ENCODE measurements at places on chromosomes 16 and 17.

DNA sequence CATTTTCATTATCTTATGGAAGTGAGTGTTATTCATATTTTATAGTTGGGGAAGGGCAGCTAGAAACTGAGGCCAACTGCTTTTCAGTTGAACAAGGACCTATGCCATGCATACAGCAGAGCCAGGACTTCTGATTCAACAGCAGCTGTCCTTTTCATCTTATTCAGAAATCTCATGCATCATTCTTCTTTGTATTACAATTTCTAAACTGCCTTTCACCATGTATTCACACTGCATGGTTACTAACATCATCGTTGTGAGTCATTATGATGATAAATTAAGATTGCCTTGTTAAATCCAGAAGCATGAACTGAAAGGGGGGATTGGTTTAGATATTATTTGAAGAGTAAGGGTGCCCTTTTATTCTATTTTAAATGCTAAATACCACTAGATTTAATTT, 1470.1 kb upstream of the GOT2 start:
- DNase-seq: no peak

- DNase-seq: no peak
Observed at GRCh38 chr17:48046296-48046695, 1.9 kb upstream of the NFE2L1 start.

GRCh38 chr16:58882292-58882691, 148.2 kb upstream of the GOT2 start:
- no peak for DNase-seq

- no peak for DNase-seq
Observed at GRCh38 chr16:81232740-81233367, 5.6 kb upstream of the BCO1 start.

- DNase-seq: no peak
Observed at GRCh38 chr17:34680151-34680550, 100.8 kb downstream of the TMEM132E start.

DNA sequence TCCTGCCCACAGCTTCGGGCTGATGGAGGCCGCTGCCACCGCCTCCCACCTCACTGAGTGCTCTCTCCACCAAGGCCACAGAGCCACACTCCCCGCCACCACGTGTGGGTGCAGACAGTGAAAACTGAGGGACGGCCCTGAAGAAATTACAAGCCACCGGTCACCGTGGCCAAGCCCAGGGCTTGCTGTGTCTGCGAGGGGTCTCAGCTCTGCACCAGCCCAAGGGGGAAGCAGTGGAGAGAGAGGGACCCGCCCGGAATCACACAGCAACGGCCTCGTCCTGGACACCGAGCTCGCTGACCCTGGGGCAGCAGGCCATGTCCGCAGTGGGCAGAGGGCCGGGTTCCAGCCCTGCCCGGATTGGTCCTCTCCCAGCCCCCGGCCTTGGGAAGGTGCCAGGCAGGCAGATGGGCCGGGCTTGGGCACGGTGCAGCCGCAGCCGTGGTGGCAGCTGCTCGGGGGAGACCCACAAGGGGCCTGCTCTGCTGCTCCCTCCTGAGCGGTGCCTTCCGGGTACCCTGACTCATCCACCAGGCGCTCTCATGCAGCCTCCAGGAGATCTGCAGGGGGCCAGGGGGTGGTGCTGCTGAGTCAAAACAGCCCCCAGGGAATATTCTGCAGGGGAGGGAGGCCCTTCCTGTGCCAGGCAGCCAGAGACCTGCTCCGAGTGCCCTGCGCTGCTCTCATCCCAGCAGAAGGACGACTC, 52.0 kb downstream of the CBFA2T3 start:
- peak; percentile 85 for DNase-seq

GRCh38 chr17:63927464-63928171, 4.5 kb downstream of the CD79B start:
- no peak for DNase-seq

DNA sequence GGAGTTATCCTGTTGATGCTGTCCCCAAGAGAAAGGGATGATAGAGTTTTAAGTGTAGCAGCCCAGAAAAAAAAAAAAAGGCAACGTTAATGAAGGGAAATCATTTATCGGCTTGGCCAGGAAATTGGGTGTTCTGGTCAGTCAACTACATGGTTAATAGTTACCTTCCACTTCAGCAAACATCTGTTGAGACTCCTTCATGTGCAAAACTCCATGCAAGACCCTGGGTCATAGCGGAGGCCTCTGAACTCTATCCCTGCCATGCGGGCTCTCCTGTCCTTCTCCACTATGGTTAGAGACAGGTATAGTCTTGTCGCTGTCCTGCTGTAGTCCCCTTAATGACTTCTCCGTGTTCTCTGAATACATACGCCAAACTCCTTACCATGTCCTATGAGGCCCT, 3.5 kb upstream of the LYRM9 start:
- no peak for DNase-seq

DNA sequence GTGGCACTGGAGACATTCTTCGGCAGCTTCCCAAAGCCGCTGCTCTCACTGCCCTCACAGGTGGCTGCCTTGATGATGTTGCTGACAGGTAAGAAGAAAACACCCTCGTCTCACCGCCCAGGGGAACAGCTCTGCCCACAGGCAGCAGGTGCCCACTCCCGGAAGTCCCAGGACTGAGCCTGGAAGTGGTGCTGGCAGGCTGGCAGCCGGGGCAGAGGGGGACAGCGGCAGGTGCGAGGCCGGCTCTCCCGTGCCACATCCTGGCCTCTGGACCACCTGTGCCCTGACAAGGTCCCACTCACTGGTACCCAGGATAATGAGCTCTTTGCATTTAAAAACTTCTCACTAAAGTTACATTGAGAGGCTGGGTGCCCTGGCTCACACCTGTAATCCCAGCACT, 20.4 kb downstream of the CEP131 start:
- DNase-seq: no peak

GRCh38 chr17:8503807-8504206, 68.1 kb downstream of the NDEL1 start:
- DNase-seq: no peak

GRCh38 chr17:11690681-11691080, 92.4 kb downstream of the DNAH9 start:
- DNase-seq: no peak

DNA sequence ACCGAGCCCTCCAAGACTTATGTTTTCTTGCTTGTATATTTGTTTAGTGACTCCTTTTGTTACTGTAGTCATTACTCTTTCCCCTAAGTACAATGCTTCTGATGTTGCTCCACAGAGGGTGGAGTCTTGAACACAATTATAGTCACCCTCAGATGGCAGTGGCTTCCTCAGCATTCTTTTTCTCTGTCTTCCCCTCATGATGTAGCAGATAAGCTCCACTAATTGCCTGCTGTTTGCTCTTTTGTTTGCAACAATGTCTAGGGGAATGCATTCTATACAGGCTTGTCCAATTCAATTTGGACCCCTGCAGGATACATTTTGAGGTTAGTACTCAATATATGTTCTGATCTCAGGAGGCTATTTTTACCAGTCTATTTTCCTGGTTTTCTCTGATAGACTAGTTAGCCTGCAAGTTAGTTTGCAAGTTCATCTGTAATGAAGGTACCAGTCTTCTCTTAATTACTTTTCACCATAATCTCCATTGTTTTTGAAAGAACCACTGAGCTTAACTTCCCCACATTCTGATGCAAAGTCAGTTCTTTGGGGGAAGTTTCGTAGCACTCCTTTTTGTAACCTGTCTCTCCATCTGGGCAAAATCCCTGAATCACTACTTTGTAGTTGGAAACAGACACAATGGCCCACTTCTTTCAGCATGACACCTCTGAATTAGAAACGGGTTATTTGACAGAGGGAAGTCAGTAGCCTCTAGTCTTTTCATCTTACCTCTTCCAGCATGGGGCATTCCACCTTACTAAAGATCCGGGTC, 1509.2 kb downstream of the CDH11 start:
- no peak for DNase-seq

DNA sequence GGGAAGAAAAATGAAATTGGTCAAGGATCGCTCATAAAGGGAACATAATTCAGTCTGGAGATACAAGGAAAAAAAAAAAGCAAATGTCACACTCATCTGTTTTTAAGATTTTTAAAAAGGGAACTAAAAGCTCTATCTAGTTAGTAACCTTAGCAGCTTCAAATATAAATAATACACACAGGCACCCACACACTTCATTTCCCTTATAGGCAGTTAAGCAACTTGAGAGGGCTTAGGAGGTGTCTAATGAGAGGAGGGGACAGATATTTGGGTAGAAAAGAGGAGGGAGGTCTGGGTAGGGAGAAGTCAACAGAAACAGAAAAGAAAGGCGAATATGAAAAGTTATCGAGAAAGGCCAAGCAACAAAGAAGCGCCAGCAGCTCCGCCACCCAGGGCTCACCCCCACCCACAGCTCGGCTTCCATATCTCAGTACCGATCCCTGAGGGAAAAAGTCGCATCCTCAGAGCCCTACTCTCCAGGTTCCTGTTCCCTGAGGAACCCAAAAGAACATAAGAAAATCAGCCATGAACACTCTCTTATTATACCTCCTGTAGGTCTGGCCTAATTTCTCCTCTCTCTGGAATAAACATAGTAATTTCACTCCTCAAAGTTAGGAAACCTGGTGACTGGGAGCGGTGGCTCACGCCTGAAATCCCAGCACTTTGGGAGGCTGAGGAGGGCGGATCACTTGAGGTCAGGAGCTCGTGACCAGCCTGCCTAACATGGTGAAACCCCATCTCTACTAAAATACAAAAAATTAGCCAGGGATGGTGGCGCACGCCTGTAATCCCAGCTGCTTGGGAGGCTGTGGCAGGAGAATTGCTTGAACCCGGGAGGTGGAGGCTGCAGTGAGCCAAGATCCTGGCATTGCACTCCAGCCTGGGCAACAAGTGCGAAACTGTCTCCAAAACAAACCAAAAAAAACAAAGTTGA, 69.6 kb upstream of the RCVRN start:
- no peak for DNase-seq

- DNase-seq: no peak
Observed at GRCh38 chr16:55938126-55938525, 63.0 kb upstream of the CES5A start.

GRCh38 chr16:63983401-63983800, 1138.5 kb downstream of the CDH11 start:
- DNase-seq: no peak

GRCh38 chr17:51231999-51232398, 27.9 kb downstream of the MBTD1 start:
- no peak for DNase-seq

DNA sequence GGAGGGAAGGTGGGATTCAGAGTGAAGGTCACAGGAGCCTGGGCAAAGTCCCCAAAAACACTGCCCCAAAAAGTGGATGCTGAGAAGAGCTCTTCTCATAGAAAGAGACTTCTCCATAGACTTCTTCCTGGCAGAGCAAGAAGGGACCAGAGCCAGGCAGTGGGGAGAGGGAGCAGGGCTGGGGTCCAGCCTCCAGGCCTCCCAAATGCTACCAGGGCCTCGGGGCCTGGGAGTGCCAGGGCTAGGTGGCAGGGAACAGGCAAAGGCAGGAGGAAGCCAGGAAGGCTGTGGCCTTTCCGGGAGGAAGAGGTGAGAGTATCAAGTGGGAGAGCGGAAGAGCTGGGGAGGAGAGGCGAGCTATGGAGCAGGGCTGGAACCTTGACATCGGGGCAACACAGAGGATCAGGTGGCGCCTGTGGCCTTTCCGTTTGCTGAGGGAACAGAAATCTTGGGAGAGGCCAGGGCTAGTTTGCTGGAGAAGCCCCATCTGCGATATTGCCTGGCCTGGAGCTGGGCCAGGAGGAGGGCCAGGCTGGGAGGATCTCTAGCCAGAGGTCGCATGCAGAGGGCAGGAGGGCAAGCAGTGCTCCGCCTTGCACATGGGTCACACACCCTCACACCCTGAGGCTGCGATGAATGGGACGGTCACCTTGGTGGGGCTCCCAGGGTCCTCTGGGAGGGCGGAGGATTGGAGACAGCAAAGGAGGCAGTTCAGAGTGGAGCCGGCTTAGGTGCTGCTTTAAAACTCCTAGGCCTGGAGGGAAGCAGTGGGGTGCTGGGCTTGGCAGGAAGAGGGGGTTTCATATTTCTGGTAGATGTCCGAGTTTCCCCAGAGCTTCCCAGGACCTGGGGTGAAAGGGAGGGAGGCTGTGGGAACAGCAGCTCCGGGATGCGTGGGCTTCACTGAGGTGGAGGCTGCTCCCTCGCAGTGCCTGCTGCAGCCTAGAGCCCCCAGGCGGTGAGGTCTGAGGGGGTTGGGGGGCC, 3.4 kb downstream of the SLC16A5 start:
- DNase-seq: peak; percentile 54

- DNase-seq: no peak
Observed at GRCh38 chr17:76918811-76919210, 50.6 kb downstream of the MGAT5B start.

- no peak for DNase-seq
Observed at GRCh38 chr17:31283841-31284240, 13.2 kb downstream of the OMG start.

- DNase-seq: no peak
Observed at GRCh38 chr17:83198366-83199341, 119.2 kb downstream of the METRNL start.

- DNase-seq: no peak
Observed at GRCh38 chr16:56343661-56344517, 81.5 kb downstream of the AMFR start.

DNA sequence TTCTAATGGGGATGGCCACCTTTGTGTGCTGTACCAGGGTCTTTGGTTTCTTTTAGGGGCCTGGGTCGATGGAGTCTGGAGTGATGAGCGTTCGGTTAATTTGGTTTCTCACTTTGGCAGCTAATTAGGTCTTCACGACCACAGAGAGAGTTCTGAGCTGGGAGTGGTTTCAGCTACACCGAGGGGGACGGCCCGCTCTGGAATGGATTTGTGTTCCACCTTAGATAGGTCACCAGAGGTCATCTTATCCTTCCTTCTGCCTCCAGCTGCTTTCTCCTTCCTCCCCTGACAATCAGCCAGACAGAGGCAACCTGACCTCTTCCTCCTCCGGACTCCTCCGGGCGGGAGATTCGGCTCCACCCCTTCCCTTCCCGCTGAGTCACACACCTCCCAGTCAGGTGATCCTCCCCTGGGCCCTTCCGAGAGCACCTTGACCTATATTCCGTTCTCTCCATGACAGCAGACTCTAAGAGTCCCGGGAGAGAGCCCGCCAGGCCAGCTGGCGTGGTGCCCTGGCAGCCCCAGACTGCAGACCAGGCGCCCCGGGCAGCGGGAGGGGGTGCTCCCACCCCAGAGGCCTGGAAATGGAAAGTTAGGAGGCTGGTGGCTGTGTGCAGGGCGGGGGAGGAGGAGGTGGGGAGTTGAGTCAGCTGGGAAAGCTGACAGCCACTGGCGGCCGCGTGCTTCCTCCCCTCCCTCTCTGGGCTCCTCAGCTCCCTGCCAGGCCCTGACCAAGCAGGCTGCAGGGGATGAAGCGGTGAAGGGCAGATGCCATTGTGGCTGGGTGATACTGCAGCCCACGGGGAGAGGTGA, 44.7 kb downstream of the CHD9 start:
- peak; percentile 99 for DNase-seq
